Activated naive CD4-positive, alpha-beta T cell treated with anti-CD3 and anti-CD28 coated beads, Interleukin-2, amount 50 U/mL, for 72 hours (primary cell): ENCODE measurements at places on chromosomes 6 and 20.

DNA sequence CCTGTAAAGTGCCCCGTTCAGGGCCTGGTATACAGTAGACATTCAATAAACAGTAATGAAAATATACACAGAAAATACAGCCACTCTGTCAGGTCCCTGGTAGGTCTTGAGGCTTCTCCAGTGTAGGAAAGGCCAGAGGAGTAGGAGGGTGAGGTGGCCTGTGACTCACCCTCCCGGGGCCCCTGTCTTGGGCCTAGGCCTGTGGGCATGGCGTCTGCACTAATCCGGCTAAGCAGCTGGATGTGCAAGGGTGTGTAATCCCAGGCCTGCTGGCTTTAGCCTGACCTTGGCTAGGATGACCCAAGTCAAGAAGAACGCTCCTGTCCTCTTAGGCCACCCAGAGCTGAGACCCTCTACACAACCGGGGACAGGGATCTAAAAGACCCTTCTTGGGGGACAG, 84.9 kb downstream of the KCNB1 start:
- no peak for DNase-seq

DNA sequence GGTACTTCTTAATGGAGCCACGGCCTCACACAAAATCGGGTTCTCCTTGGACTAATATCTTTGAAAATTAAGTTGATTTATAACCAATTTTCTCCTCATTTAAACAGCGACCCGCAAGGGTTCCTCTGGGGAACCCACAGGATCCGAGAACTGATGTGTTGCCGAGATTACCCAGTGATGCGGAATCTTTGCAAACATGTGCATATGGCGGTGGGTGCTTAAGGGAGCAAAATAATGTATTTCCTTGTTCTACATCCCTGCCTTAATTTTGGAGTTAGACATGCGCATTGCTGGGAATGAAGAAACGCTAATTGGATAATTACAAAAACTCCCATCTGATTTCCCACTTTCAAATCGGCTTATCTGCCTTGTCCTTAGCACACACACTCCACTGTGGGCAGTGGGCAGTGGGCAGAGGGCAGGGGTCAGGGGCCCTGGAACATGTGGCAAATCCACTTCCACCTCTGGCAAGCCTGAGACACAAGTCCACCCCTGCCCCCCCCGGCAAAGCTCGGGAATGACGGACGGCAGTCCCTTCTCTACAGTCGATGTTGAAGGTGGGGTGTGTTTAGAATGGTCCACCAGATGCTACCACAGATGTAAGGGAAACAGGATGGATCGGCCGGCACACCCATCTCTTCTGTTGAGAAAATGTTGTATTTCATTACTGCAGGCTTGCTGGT, 137.4 kb upstream of the CDH4 start:
- no peak for DNase-seq

GRCh38 chr6:167794161-167795157, 32.3 kb upstream of the AFDN start:
- DNase-seq, result no peak

GRCh38 chr6:66435321-66435720, 728.3 kb upstream of the EYS start:
- DNase-seq, result no peak

DNA sequence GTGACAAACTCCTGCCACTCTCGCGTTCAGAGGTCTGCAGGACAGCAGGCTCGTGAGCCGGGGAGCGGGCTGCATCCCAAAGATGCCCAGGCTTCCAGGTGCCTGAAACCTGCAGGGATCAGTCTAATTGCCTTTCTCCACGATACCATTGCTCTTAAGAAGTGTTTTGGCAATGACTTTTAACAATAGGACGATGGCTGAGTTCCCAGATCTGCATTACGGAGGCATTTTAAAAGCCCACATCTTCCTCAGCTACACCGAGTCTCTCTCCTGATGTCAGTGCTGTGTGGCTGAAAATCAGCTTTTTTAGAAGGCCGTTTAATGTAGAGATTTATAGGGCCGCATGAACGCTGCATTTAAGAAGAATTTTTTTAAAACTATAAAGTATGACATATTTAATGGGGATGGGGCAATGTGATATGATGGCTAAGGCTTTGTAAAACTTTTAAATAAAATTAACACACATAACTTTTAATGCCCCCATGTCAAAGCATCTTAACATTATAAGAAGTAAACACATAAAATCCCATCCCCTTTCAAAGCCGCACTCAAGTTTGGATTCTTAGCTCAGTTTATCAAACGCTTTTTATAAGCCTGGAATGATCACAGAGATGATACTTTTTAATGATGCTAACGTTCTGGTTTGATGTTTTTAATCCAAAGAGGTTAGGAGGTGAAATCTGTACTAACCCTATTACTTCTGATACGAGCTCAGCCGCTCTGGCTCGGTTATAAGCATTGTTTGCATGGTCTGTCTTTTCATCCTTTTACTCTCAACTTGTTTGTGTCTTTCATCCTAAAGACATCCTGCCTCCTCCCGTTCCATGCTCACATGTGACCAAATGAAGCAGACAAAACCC, 386.0 kb downstream of the SMOC2 start:
- no peak for DNase-seq

DNA sequence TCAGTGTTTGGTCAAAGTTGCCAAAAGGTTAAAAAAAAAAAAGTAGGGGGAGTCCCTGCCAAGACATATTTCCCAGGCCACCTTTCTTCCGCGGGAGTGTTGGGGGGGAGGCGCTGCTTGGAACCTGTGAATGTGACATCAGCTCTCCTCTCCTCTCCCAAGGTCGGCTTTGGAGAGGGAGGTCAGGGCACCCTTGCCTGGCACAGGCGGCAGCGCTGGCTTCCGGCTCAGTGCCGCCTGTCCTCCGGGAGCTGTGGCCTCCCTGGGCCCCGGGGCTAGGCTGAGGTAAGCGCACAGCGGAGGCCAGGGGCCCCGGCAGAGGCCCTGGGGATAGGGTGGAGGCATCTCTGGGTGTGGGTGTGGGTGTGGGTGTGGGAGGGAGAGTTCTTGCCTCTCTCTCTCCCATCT, 1.9 kb upstream of the EDN1 start:
- DNase-seq, result no peak

- DNase-seq, result no peak
These were observed 94.1 kb downstream of the YTHDF1 start for GRCh38 chr20:63121749-63122405.

DNA sequence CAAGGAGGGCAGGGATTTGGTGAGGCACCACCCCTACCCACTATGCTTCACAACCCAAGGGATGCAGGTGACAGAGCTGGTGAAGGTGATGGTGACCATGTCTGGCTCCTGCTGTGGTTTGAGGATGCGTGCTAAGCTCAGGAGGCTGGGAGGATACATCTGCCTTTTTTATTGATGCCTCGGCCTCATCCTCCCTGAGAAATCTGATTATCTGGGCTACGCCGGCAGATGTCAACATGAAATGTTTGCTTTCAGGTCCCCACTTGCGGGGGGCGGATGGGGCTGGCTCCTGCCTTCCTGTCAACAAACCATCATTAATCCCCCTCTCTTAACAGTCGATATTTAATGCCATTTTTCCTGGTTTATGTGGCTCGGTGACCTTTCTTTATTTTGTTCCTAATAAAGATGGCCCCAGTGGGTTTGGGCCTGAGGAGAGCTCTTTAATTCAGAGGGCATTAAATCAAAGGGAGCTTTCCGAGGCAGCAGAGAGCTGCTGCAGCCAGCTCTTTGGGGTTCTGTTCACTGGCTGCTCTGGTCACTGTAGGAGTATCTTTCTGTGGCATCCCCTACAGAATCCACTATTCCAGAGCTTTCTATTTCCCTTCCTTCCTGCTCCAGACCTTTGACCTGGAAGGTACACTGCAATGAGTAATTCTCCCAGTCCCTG, 33.5 kb upstream of the LRFN2 start:
- DNase-seq, result no peak

DNA sequence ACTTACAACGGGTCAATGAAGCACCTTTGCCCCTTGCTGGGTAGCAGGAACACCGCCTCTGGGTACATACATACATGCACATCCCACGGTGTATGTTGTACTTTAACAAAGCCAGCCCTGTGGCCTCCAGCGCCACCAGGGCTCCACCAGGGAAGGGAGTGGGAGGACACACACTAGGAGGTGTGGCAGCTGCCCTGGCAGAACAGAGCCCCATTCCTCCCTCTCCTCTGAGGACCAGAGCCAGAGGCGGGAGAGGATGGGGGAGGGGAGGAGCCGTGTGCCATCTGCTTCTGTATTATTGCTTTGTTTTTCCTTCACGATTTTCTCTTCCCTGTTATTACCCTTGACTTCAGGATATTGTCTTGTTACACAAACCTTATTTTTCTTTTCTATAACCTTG, 105.8 kb upstream of the TRAF3IP2 start:
- no peak for DNase-seq

DNA sequence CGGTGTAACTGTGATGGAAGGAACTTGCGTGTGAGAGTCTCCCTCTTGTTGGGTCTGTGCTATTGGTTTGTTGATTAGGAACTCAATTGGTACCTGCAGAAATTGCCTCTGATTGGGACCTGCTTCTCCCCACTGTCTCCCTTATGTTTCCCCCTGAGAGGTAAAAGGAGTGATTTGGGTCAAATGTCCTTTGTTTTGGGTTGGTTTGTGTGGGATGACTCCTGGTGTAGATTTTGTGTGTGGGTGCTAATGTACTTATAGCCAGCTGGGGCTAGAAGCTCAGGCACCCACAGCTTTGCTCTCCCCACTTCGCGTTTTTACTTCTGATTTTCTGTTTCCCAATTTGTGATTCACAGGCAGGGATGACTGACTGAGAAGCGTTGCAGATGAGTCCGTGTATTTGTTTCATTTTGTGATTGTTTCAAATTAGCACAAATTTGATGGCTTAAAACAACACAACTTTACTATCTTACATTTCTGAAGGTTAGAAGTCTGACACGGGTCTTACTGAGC, 79.1 kb downstream of the UTRN start:
- no peak for DNase-seq

DNA sequence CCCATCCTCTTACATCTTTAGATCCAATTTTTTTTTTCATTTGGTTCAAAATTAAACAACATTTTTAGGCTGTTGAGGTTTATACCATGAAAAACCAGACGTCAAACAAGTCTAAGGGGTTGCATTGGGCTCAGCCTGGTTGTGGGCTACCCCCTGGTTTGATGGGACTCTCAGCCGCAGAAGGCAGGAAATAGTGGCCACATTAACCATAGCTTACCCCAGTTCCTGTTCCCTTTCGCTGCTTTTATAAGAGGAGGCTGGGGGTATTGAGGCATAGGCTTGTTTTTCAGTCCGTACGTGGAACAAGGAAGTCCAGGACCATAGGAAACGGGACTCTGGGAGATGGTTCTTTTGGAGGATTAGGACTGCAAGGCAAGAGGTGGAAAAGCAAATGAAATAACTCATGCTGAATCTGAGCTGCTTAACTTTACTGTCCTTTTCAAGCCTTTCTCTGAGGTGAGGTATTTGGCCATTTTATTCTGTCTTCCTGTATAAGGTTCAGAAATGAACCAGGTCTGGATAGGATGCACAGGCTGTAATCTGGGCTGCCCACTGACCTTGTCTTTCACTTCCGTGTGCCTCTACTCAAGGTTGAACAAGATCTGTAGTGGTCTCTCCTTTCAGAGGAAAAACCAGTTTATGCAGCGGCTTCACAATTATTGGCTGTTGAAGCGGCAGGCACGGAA, 7.7 kb downstream of the BRPF3 start:
- peak; percentile 12 for DNase-seq

- DNase-seq, result no peak
These were observed 15.4 kb downstream of the SNPH start for GRCh38 chr20:1281279-1282057.

DNA sequence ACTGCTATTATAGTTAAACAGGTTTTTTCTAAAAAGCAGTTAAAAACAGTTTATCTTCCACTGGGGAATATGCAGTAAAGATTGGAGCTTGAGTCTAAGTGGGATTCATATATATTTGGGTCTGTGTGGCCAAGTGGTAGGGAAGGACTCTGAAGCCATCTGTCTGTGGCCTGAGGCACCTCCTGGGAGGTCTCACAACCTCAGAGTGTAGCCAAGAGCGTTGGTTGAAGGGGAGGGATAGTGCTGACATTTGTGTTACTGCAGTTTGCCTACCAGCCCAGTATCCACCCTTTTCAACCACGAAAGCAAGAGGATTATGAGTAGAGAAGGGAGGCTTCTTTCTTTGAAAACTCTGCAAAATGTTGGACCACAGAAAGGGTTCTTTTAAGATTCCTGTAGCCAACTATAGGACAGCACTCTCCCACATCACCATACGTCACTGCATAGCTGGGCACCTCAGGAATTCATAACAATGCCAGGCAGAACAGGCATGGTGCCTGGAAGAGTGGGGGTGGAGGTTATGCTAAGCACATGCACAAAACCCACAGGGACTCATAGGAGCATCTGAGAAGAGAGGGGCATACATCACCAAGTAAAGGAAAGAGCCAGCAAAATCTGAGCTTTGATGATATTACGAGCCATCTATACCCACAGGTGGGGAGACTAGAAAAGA, 90.5 kb upstream of the HEY2 start:
- no peak for DNase-seq

GRCh38 chr6:27866357-27867050, 45.7 kb downstream of the OR2B2 start:
- peak; percentile 71 for DNase-seq

DNA sequence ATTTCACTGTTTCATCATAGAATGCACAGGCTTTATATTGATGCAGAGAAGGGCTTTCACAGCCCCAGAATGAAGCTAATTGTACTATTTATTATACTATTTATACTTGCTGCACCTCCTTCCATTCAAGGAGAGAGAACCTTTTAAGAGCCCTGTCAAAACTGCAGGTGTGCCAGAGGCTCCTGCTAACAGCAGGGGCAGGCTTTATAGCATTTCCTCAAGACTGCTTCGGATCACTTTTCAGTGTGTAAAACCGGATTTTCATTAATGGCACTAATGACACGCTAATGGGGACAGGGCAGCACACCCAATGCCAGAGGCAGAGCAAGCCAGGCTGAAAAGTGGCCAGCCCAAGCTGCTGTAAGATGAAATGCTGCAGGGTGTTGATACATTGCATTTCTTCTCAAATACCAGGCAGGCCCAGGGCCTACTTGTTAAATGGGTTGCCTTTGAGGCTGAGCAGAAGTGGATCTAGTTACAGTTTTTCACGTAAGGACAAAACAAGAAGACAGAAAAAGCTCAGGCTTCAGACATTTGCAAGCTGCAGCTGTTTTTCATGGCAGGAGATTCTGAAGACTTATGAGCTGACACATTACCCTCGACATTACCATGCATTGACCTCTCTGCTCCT, 487.7 kb upstream of the BTBD3 start:
- no peak for DNase-seq

DNA sequence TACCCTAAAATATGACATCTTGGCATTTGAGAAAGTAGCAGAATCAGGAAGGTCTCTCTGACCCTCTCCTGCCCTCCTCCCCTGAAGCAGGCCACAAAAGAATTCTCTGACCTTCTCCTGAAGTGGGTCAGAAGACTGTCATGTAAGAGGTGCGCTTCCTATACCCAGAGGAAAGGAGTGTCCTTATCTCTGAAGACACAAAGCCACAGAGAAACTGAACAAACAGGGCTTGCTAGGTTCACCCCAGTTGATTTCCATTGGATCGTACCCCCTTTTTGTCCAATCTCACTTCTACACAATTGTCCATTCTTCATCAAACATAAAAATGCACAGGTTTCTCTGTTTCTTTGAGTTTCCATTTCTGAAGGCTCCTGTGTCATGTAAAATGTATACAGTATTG, 272.0 kb upstream of the SOX4 start:
- DNase-seq, result no peak
